ENCODE measurements at places on chromosomes 3 and 15.

GRCh38 chr3:112619295-112619694 is 21.6 kb downstream of the CCDC80 start:
- no peak for DNase-seq

DNA sequence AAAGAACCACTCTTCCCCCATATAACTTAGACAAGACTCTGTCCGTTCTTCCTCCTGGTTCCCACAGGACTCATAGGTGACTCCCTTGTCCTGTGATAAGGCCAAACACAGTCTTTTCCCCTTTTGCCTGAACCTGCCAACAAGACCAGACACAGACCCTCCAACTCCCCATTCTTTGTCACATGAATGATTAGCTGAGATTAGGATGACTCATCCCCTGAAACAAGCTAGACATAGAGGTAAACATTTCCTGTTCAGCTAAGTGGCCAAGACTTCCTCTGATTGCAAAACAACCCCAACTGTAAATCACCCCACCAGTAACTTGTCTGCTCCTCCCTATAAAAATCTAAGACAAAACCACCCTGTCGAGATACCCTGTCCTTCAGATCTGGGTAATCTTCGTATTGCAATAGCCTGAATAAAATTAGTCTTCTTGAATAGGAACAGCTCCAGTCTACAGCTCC is 11.4 kb upstream of the HTR3E start:
- DNase-seq, result no peak

DNA sequence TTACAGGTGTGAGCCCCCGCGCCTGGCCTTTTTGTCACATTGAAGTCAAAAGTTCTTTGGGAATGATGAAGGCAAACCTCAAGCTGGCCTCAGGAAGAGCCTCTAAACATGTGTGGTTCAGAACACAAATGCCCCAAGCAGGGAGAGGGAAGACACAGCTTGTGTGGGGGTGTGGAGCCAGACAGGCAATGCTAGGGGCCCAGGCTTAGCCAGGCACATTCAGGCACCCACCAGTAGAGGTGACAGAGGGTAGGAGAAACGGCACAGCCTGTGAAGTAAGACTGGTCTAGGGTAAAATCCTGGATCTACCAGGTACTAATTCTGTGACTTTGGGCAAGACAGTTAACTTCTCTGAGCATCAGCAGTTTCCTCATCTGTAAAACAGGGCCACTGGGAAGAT is 3.5 kb downstream of the HDC start:
- no peak for DNase-seq

DNA sequence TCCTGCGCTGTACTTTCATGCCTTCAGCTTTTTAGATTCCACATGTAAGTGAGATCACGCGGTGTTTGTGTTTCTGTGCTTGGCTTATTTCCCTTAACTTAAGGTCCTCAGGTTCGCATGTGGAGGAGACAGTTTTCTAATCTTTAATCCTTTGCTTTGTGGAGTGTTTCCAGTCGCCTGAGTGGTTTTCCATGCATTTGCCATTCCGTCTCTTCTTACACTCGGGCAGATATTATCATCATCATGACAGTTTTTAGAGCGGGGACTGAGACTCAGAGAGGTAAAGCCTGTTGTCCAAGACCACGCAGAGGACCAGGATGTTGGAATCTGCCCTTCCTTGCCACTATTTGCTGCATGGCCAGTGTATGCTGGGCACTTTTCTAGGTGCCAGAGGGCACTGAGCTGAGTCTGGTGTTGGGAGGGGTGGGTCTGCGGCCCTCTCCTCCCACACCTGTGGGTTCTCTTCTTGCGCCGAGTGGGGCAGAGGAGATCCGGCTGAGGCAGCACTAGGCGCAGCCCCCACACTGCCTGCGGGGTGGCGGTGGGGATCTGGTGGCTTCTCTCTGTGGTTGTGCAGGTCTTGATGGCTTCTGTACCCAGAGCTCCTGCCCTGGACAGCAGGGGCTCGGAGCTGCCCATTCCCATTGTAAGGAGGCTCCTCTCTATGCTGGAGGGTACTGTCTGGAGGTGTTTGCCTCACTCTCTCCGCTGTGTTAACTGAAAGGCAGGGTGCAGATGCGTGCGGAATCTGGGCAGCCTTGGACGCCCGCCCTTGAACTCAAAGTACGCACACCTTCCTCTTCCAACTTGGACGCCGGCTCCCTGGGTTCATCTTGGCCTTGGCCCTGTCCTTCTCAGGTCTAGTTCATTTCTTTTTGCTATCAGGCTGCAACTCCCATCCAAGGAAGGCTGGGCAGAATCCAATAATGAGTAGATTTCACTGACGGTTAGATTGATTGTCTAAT is 156.0 kb upstream of the RGMA start:
- no peak for DNase-seq

DNA sequence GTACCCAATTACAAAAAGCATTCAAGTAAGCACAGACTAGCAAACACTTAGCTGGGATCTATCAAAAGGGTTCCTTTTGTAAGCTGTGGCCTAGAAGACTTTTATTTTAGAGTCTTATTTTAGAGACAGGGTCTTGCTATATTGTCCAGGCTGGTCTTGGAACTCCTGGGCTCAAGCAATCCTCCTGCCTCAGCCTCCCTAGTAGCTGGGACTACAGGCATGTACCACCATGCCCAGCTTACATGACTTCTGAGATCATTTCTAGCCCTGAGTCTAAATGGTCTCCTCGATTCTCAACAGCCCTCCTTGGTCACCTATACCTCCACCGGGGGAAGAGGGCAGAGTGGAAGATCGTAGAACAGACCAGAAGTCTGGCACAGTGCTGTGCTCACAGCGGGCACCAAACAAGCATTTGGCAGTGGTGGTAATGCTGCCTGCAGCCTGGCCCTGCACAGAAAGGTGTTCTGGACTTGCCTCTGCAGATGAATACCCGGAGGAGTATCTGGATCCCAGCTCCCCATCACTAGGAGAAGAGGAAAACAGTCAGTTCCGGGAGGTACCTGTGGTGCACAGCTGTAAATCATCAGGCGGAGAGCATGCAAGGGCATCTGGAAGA is 2.4 kb downstream of the FAM219B start:
- no peak for DNase-seq

- DNase-seq, result no peak
Observed at GRCh38 chr15:90808517-90809235, 59.7 kb upstream of the FURIN start.

GRCh38 chr3:76561494-76562236 is 478.2 kb upstream of the ROBO2 start:
- no peak for DNase-seq

DNA sequence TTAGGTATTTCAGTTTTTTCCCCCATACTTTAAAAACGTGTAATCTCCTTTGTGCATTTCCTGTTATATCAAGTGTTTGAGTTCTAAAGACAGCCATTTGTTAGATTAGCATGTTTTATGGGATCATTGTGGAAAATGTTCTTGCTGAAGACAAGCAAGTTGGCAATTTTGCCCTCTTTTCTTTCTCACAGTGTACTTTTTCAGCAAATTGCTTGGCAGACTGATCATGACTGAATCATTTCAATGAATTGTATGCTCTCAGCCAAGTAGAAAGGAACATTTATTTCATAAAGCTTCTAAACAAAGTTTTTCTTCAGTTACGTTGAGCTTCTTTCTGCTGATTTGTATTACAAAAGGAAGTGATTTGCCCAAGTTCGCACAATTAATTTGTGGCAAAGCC is 51.6 kb downstream of the ATG7 start:
- DNase-seq, result no peak

DNA sequence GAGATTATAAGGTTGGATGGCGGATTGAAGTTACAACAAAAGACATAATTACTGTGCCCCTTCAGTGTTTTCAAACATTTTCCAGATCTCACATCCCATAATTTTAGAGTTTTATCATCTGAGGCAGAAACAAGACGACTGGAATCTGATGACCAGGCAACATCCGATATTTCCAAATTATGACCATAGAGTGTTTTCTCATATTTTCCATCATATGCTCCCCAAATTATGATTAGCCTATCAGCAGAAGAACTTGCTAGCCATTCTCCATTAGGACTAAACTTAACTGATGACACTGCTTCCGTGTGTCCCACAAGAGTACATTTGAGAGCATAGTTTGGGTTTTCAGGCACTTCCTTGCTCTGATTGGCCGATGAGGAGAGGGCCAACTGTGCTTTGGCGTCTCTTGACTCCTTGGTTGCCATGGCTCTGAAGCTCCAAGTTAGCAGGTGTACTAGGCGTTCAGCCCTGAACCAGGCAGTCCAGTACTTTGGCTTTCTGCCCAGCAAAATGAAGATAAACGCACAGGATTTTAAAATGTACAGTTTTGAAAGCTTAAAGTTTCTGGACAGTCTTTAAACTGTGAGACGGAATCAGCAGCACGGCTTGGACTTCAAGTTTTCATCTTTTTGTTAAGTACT is 638 bp downstream of the WDR5B start:
- DNase-seq, result no peak

GRCh38 chr3:15401936-15402335 is 25.4 kb downstream of the METTL6 start:
- no peak for DNase-seq

DNA sequence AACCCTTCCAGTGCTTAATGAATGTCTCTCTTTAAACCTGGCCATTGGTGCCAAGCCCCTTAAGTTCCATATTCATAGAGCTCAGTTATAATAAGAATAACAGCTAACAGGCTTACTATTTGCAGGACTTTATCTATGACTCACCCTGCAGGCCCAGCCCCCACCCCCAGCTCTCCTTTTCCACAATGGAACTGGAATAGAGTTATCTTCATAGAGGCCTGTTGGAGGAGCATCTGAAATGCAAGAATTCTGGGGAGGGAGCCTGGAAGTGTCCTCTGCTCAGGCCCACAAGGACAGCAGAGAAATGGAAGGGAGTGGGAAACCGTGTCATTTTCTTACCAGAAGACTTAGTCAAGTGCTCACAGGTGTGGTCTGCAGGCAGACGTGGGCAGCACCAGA is 52.8 kb downstream of the SEMA5B start:
- DNase-seq, result no peak

GRCh38 chr15:77599899-77600298 is 32.8 kb downstream of the LINGO1 start:
- no peak for DNase-seq

DNA sequence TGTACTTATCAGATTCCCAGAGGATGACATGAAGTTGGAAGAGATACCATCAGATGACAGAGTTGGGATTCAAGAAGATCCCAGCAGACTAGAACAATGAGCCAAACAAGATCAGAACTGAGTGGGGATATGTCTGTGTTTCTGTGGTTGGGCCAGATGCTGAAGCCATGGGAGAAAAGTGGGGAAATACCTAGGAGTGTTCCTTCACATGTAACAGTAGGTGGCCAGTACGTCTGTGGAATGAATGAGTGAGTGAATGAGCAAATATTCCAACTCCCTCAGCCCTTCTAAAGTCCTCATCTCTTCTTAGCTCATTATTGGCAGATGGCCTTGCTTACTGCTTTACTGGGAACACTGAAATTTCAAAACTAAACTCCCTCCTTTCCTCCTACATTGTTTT is 32.2 kb upstream of the GREM1 start:
- no peak for DNase-seq

GRCh38 chr3:143207338-143207961 is 87.9 kb downstream of the CHST2 start:
- no peak for DNase-seq

DNA sequence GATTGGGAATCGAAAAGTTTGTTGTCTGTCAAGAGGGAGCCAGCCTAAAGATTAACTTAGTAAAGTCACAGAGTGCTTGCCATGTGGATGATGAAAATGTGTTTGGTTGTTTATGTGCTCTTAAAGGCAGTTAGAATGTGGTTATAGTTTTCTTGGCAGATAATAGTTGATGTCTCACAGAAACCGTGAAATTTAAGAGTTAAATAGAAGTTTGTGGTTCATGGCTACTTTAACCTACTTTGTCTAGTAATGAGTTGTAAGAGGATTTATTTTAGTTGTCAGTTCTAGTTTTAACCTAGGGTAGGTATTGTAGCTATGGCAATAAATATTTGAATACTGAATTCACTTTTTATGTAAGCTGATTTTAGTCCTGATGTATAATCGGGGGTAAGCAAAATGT is 36.4 kb upstream of the EIF3J start:
- DNase-seq, result no peak

GRCh38 chr3:140128631-140129030 is 193.6 kb downstream of the CLSTN2 start:
- DNase-seq, result no peak

GRCh38 chr15:38562278-38562677 is 2.3 kb downstream of the RASGRP1 start:
- no peak for DNase-seq

- DNase-seq, result no peak
Observed at GRCh38 chr3:117927825-117928224, 1106.8 kb downstream of the IGSF11 start.

GRCh38 chr15:101773496-101774100 is 29.7 kb upstream of the OR4F6 start:
- DNase-seq, result no peak

- DNase-seq, result no peak
Observed at GRCh38 chr3:170149016-170149415, 32.5 kb downstream of the PHC3 start.

DNA sequence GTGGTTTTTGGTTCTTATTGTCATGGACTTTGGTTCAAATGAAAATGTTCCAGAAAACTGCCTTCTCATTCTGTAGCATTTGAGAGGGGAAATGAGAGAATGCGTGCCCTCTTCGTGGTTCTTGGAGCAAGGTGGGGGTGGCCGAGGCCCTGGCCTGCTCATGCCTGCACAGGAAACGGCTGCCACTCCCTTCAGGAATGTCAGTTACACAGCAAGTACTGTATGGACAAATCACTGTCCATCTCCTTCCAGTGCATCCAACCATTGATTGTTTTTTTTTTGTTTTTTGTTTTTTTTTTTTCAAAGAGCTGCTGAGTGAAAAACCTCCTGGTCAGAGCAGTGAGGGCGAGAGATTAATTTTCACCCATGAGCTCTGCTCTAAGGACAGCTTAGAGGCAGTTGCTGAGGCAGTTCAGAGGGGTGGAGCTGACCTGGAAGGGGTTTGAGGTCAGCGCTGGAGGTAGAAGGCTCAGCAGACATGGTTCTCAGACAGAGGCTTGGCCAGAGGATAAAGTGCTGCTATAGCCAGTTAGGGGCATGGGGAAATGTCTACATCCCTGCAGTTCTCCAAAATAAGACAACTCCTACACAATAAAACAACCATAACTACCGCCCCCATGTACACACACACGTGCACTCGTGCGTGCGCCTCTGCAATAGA is 20.2 kb upstream of the KIF23 start:
- DNase-seq, result no peak

DNA sequence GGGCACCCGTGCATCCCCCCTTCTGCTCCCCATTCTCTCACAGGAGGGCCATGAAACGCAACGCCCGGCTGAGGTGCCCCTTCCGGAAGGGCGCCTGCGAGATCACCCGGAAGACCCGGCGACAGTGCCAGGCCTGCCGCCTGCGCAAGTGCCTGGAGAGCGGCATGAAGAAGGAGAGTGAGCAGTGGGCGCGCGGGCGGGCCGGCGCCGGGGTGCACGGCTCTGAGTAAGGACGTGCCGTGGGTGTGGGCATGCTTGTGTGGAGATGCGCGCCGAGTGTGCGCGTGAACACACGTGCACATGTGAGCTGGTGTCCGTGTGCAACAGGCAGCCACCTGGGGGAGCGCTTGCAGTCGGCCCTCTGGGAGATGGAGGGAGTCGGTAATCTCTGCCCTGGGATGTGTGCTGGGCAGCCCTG is 28.1 kb downstream of the NR1I2 start:
- DNase-seq, result no peak
